NCI-H510A (cell line): ENCODE measurements at places on chromosomes 3 and 15.

- DNase-seq: no peak
Observed at GRCh38 chr15:47273864-47274263, 443.4 kb upstream of the SEMA6D start.

DNA sequence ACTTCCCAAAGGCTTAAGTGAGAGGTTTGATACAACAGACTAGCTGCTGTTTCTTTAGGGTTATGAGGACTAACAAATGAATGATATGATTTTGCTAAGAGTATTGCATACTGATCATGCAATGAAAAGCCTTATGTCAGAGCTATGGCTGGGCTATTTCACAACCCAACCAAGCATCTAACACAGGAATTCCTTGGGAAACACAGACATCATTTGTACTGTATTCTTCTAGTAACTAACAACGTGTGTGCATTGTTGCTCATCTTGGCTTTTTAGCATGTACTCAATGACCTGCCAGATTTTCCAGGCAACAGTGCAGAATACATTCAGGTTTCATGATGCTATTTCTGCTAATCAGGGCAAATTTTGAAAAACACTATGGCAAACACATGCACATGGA lies 19.3 kb downstream of the PDZRN3 start:
- DNase-seq: no peak

DNA sequence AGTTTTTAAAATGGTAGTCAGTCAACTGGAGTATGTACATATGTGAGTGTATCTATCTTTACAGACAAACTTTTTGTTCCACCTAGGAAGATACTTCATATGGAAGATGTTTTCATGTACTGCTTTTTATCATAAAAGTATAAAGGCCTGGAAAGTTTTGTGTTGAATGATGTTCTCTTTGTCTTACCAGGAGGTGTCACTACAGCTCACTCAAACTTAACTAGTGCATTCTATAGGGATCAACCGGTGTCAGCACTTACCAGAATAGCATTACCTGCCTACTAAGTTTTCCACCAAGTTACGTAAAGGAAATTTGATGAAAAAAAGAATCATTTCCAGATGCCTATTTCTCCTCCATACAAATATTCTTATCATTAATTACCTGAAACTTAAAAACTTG lies 522.6 kb upstream of the SEMA6D start:
- DNase-seq: no peak

GRCh38 chr3:175430983-175431773 lies 572.0 kb downstream of the NAALADL2 start:
- DNase-seq: no peak

DNA sequence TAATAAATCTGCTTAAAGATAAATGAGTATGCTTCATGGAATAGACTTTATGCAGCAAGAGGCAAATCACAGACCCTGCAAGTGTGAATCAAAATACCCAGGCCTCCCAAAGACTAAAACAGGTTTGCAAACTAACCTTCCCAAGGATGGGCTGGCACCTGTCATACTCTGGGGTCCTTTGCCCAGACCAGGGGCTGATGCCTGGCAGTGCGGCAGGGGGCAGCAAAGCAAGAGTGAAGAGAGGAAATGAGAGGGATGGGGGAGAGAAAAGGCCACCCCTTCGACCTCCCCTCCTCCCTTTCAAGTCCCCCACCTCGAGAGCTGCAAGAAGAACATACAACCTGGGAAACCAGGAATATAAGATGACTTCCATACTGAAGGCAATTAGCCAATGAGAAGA lies 31.8 kb downstream of the XXYLT1 start:
- DNase-seq: no peak

DNA sequence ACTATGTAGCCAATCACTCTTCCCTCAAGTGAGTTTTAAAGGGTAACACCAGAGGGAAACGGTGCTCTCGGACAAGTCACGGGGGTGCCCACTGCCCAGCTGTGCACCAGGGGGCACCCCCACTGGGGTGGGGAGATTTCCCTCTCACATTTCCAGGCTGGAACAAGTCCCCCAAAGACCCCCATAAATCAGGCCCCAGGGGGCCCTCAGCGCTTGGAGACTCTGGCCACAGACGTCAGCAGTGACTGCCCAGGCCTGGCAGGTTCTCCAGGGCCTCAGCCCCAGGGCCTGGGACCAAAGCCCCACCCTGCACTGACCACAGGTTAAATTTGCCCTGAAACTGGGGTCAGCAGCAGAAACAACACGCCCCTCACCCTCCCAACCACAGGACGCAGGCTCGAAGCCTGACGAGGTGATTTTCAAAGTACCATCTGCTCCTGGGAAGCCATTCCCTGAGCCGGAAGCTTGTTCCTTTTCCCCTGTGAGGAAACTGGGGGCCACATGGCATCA lies 17.0 kb downstream of the XXYLT1 start:
- no peak for DNase-seq

GRCh38 chr3:27138005-27138404 lies 231.2 kb downstream of the NEK10 start:
- DNase-seq: no peak

GRCh38 chr3:127200086-127200691 lies 7.3 kb downstream of the PRR23E start:
- DNase-seq: no peak

DNA sequence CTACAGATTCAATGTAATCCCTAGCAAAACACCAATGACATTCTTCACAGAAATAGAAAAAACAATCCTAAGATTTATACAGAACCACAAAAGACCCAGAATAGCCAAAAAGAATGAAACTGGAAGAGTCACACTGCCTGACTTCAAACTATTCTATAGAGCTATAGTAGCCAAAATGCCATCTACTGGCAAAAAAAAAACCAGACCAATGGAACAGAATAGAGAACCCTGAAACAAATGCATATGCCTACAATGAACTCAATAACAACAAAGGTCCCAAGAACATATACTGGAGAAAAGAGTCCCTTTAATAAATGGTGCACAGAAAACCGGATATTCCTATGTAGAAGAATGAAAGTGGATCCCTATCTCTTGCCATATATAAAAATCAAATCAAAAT lies 19.8 kb downstream of the PDCD10 start:
- DNase-seq: no peak

DNA sequence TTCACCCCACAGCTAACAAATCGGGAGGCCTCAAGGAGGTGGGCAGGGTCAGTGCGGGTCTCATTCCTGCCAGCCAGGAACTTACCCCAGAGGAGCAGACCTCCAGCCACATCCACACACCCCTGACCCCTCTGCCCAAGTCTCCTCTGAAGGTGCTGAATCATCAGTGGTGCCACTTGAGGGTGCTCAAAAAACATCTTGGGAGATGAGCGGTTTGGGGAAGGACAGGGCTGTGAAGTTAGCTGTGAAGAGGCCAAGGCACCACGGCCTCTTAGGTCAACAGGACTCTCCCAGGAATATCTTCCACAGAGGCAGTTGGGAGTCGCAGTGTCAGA lies 1.2 kb downstream of the DAPK2 start:
- no peak for DNase-seq

GRCh38 chr15:78396976-78397375 lies 41.0 kb upstream of the IREB2 start:
- DNase-seq: no peak

- no peak for DNase-seq
Observed at GRCh38 chr3:129526121-129526900, 2.1 kb upstream of the RHO start.

- no peak for DNase-seq
Observed at GRCh38 chr15:50235794-50236193, 29.7 kb downstream of the HDC start.

GRCh38 chr3:82475306-82475705 lies 713.9 kb upstream of the GBE1 start:
- no peak for DNase-seq

GRCh38 chr3:169344465-169344864 lies 319.0 kb downstream of the MECOM start:
- no peak for DNase-seq

DNA sequence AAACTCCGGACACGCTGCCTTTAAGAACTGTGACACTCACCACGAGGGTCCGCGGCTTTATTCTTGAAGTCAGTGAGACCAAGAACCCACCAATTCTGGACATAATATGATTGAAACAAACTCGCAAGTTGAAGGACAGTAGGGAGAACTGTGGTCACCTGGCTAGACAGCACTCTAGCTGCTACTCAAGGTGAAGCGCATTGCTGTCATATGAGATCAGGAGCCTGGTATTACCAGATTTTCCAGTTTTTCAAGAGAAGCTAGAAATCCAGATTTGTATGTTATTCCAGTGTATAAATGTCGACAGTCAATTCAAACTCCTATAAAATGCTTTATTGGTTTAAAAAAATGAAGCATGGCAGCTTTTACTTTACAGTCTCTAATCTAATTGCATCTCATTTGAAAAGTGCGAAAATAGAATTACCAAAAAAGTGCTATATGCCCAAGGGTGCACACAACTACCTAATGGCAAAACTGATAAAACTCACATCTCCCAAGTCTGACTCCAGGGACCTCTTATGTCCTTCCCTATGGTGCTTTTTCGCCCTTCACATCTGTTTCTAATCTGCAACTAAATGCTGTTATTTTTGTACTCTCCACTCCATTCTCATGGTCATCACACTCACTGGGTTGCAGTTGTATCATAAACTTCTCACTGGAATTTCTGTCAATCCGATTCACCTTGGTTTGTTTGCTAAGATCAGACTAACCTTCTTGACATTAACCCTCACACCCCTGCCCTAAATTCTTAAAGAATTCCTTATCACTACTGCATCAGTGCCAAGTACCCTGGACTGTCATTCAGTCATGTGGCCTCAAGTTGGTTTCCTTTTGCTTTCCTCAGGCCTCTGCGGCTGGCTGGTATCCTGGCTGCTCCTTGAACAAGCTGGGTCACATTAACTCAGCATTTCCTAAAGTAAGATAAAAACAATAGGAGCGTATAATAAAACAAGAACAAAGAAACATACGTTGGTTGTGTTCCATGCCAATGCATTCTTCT lies 31.5 kb upstream of the ARHGEF26 start:
- no peak for DNase-seq

GRCh38 chr15:70062321-70062956 lies 35.3 kb downstream of the TLE3 start:
- DNase-seq: peak; percentile 55

DNA sequence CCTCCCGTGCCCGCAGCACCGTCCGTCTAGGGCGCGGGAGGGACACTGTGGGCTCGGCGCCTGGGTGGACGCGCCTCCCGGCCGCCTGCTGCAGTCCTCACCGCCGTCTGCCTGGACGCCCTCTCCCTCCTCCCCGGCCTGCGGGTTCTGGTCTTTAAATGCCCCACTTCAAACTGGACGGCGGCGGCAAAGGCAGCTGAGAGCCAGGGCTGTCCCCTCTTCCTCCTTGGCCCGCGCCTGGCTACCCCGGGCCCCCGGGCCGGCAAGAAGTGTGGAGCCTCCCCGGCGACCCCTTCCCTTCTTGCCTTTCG lies 426 bp downstream of the CBLB start:
- no peak for DNase-seq

- no peak for DNase-seq
Observed at GRCh38 chr3:112709911-112710310, 69.0 kb upstream of the CCDC80 start.
